ENCODE measurements at places on chromosomes 12 and 14.

GRCh38 chr14:105944632-105945610, 418.5 kb downstream of the TMEM121 start:
- DNase-seq: no peak

DNA sequence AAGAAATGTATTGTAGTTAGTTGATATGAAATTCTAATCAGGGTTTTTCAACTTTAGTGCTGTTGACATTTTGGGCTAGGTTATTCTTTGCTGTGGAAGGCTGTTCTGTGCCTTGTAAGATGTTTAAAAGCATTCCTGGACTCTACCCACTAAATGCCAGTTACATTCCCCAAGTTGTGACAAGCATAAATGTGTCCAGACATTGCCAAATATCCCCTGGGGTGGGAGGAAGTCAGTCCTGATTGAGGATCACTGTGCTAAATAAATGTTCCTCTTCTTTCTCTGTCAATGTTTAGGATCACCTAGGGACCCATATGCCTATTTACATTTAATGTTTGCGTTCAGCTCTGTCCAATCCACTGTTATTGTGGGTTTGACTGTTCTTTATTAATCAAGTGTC, 268.3 kb downstream of the TMTC2 start:
- no peak for DNase-seq

GRCh38 chr14:71166180-71166837, 259.1 kb downstream of the PCNX1 start:
- DNase-seq: peak; percentile 93

DNA sequence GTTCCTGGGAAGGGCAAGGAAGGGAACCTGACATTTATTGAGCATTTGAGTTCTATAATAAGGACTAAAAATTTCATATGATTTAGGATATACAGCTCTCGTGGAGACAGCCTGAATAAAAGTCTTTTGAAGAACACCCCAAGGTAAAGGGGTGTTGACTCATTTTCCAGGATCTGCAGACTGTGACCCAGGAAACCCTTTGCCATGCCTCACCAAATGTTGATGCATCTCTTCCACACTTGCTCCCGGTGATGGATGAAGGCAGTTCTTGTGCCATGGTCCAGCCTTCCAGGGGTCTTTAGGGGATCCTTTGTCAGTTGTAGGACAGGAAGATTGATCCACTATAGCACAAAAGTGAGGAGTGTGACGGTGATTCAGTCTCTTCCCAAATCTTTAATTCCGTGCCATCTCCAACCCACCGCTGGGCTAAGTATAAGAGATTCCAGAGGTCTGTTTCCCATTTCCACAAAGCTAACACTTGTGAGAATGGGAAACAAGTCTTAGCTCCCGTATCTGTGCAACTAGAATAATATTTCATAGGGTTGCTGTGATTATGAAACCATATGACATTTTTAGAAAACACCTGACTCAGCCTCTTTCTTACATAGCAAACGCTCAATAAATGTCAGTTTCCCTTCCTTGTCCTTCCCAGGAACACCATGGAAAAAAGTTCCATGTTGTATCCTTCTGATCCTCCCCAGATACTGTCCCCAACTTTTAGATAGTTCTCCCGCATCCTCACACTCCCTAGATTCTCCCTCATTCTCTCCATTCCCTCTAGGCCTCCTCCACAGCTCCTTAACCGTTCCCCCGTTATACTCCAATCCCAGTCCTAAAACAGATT, 836 bp downstream of the AAAS start:
- peak; percentile 26 for DNase-seq

GRCh38 chr14:61870163-61870562, 107.9 kb downstream of the SNAPC1 start:
- no peak for DNase-seq

DNA sequence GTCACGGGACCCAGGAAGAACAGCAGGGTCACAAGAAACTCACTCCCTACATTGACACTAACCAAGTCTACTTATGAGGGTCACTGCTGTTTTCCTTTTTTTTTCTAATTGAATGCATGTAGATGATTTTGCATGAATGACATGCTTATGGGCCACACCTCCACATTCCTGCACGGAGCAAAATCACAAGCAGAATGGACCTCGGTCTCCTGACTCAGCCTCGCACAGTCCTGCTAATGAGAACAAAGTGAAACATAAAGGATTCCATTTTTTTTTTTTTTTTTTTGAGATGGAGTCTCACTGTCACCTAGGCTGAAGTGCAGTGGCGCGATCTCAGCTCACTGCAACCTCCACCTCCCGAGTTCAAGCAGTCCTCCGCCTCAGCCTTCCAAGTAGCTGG, 12.3 kb downstream of the SCARB1 start:
- no peak for DNase-seq

DNA sequence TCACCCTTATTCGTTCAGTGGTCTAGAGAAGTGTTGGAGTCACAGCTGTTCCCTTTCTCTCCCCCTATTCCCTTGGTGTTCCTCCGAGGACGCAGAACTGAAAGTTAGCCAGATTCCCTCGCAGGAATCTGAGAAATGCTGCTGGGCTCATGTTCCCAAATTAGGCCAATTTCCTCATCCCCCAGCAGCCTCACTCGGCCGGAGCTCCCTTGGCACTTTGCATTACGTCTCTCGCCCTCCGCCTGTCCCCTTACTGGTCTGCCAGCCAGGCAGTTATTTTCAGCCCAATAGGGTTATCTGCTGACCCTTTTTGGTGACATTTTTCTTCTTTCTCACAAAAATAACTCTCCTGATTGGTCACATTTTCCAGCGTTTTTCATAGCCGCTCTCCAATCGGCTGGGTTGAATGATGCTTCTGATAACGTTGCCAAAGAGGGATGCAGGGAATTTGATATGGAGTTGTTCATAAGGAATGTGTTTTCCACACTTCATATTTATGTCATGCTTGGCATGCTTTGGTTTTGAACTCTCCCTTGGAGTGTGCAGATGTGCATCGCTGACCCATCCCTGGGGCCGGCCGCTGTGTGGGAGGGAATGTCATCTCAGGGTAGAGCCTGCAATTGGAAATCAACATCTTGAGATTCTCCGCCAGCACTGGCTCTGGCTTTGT, 9.9 kb downstream of the IFT43 start:
- peak; percentile 76 for DNase-seq

DNA sequence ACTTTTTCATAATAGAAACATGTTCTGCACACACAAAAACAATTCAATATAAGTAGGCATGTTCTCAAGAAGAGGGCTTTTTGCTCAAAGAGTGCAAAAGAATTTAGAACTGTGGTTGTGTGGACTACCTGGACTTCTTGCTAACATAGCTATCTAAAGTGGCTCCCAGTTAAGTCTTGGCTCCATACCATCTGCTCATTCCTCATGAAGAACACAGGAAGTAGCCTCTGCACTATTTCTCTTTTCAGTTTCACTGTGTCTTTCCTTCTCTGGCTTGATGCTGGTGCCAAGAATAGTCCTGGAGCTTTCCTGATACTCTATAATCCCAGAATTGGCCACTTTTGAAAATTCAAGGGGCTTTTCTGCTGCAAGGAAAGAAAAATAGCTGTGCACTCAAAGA, 127.4 kb downstream of the CCER1 start:
- DNase-seq: no peak

DNA sequence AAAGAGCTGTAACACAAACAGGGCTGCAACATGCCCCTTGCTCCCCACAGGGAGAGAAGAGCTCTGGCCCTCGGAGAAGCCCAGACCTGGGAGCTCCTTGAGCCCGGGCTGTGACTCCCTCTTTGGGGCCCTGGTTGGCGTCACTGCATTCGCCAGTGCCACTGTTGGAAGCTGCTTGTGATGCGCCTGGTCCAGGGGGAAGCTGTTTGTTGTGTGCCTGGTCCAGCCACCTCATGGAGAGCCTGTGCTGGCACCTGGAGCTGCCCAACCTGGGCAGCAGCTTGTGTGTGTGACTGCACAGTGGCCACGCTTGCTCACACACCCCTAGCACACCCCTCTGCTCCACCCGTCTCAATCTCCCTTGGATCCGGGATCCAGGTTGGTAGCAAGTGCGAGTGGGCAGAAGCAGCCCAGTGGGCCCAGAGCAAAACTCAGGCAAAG, 49.5 kb downstream of the A2M start:
- DNase-seq: no peak

DNA sequence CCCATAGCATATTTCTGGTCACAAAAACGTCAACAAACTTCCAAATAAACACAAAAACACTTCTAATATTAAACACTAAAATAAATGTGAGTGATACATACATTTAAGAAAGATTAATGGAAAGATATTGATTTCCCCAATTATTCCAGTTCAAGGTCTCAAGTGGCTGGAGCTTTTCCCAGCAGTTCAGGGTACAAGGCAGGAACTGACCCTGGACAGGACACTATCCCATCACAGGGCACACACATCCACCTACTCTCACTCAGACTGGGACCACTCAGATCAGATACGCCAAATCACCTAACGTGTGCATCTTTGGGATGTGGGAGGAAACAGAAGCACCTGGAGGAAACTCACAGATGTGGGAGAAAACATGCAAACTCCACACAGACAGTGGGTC, 50.4 kb downstream of the GCH1 start:
- DNase-seq: no peak

GRCh38 chr12:54596526-54596946, 8.1 kb upstream of the PPP1R1A start:
- DNase-seq: peak; percentile 73

DNA sequence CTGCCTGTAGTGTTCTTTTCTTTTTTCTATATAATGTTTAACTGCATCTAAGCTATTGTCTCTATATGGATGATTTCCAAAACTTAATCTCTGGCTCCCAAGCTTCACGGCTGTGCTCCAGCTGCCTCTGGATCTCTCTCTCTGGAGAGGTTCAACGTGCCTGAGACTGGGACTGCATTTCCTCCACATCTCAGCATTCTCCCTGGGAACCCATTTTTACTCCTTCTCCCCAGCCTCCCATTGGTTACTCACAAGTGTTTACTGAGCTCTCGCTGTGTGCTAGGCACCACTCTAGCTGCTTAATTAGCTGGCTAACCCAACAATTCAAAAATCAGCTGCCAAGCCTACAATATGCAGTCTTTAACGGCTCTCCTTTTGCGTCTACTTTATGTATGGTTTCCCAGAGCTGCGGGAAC, 34.7 kb downstream of the FBXL14 start:
- no peak for DNase-seq

GRCh38 chr14:68359837-68360552, 432.9 kb downstream of the ZFP36L1 start:
- peak; percentile 53 for DNase-seq

DNA sequence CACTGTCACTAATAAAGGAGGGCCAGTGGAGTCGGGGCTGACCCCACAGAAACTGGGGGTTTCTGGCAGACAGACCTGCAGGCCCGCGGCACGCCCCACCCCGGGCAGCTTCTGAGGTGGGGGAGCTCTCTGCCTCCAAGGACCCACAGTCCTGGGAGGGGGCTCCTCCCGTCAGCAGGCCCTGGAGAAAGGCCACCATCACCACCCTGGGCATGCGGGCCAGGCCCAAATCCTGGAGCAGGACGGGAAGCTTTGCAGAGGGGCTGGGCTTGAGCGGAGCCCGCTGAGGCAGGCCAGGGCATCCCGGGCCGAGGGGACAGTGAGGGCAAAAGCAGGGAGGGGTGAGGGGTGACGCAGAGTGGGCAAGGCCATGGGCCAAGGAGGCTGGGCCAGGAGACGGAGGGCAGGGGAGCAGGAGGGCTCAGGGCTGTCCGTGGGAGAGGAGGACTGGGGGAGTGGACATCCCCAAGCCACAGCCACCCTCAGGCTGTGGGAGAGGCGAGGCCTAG, 11.1 kb upstream of the GPR132 start:
- no peak for DNase-seq

- DNase-seq: peak; percentile 81
These were observed 64.6 kb upstream of the ACTN1 start for GRCh38 chr14:69043596-69044260.

GRCh38 chr14:73418227-73418626, 40.1 kb downstream of the NUMB start:
- DNase-seq: no peak

- no peak for DNase-seq
These were observed 209.6 kb downstream of the ADGRD1 start for GRCh38 chr12:131163189-131163738.

- DNase-seq: no peak
These were observed 425.2 kb downstream of the RPS29 start for GRCh38 chr14:49160983-49161382.

- no peak for DNase-seq
These were observed 501.1 kb downstream of the VRK1 start for GRCh38 chr14:97298331-97298730.

DNA sequence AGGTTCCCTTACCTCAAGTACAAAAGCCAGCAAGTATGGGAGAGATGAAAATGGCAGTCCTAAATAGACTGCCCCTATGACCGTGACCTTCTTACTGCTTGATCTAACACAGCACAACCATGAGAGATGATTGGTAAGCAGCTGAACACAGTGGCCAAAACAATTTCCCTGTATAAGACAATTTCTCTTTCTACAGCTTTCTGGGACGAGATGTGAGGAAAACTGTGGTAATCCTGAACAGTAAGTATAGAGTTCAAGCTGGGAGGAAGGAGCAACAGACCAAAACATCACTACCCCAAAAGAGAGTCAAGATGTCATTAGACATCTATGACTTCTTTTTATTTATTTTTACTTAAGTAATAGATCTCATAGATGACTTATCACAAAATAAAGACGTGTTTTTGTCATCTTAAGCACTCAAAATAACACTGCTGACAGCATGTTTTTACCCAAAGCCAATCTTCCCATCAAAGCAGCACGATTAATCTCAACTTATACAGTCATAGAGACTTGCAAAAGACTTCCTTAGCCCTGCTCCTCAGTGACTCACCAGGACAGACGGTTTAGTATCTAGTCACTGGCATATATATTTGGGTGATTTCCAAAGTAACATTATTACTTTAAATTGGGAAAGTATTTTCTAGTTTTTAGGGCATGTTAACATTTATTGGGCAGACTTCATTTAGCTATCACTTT, 3.7 kb downstream of the TMEM52B start:
- peak; percentile 52 for DNase-seq

DNA sequence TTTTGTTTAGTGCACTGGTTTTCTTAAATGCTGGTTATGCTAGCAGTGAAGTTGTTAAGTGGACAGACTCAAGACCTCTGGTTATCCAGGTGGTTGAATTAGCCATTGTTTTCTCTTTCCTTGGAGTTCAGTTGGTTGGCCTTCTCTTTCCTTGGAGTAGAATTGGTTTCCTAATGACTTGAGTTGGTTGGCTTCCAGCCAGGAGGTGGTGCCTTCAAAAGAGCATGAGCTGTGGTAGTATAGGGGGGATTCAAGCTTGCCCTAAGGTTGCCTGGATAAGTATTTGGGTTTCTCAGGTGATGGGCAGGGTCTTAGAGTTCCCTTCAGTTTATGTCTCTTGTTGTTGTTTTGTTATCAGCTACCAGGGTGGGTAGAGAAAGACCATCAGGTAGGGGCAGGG, 92.5 kb downstream of the ATP23 start:
- DNase-seq: no peak

Data from fibroblast of pulmonary artery (primary cell).